ENCODE measurements at places on chromosomes 3 and 15.

DNA sequence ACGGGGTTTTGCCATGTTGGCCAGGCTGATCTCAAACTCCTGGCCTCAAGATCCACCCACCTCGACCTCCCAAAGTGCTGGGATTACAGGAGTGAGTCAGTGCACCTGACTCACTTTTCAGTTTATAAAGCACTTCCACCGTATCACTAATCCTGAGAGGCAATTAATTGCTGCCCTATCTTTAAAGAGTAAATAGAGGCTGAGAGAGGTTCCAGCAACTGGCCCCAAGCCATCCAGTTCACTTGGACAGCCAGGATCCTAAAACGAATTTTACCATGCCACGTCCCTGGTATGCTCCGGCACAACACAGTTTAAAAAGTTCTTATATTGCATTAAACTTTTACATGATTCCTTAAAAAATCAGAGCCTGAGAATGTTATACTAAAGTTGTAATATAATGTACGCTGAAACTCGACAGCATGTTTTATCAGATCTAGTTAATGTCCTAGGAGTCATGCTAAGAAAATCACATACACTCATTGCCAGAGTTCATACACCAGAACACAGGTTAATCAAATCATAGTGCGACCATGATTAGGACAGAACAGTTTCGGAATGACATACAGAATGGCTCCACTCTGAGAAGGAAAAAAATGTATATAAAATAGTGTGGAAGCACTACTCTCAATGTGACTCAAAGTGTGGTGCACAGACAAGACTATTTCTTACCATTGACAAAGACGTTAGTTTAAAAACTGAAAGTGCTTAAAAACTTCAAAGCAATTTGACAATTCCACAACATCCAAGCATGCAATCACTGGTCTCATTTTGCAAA is 125.4 kb downstream of the ULK4 start:
- DNase-seq, result no peak

DNA sequence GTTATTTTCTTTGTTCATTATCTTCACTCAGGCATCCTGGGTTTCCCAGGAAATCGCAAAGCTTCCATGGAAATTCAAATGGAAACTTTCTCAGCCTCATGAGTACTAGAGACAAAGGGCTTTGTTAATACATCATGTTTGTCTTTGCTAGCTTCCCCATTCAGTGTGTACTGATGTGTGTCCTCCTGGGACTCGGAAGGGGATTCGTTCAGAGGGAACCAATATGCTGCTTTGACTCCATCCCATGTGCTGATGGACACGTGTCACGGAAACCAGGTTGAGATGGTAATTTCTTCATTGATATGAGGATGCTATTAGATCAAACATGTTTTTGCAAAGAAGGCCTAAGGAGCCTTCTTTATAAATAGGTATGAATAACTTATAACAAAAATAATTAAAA is 87.0 kb upstream of the KCNAB1 start:
- no peak for DNase-seq

DNA sequence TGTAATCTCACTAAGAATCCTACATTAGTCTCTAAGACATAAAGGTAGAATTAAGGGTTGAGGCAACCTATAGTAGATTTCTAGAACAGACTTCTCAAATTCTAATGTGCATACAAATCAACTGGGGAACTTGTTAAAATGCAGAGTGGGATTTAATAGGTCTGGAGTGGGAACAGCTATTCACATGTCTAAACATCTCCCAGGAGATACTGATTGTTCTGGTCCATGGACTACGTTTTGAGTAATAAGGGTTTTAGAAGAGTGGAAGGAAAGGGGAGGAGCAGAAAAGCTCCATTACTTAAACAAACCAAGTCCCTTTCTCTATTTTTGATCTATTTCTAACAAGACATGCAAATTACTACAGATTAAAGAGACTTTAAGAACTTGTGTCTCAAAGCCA is 524.8 kb downstream of the TUSC7 start:
- DNase-seq, result no peak

DNA sequence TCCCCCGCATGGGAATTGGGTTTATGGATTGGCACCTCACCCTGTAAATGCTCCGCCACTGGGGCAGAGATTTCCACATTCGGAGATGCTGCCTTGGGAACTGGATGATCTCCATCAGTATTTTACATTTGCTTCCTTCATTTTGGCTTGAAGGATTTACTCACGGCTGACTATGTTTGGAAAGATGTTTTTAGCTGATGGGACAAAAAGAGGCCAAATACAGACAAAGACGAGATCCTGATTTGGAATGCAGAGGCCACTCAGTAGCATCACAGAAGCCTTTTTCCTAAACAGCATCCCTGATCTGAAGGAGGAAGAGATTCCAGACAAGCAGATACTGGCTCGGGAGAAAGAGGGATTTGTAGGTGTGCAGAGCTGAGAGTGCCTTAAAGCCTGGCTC is 76.9 kb downstream of the MESD start:
- DNase-seq, result no peak

DNA sequence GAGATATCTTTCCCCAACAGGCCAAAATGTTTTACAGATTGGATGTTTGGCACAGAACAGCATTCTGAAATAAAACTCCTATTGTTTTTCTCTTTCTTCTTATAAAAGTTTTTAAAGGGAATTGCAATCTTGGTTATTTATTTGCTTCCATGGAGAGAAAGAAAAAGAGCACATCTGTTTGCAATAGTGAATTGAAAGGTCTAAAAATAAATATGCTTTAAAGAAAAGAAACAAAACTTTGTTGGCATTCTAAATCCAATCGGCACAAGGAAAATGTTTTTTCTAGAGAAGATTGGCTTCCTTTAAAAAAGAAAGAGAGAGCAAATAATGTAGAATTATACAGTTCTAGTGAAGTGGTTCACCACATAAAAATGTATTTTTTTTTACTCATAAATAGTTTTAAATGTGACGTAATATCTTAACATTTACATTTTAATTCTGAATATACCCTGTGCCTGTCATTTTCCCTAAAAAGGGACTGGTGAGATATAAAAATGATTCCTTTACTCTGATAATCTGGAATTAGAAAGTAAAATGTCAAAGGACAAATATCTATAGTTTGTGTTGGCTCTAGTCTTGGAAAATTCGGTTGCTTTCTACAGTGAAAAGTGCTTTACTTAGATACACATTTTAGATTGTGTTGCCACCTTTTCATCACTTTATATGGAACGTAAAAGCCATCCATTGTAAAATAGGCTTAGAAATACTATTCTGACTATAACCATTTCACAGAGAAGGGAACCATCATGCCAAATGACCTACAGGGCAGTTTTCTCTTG is 257.4 kb upstream of the CBLB start:
- no peak for DNase-seq

GRCh38 chr3:127114337-127115070 is 78.4 kb upstream of the PRR23E start:
- DNase-seq, result no peak

GRCh38 chr15:91572110-91572509 is 281.4 kb upstream of the SLCO3A1 start:
- DNase-seq, result no peak

DNA sequence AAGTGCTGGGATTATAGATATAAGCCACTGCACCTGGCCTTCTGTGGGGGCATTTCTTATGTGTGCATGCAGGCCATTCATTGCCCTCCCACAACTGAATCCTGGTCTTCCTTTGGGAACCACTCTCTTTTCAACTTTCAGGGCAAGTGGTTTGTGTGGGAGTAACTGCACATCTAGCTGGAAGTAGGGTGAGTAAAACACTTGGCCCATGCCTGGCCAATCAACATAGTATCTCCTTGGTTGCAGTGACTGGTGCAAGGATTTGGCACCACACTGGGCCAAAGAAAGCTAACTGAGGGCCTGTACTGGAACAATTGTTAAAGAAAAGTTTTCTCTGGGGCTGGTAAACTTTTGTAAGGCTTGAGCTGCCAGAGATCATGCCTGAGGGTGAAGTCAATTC is 189.2 kb upstream of the FEZF2 start:
- DNase-seq, result no peak

DNA sequence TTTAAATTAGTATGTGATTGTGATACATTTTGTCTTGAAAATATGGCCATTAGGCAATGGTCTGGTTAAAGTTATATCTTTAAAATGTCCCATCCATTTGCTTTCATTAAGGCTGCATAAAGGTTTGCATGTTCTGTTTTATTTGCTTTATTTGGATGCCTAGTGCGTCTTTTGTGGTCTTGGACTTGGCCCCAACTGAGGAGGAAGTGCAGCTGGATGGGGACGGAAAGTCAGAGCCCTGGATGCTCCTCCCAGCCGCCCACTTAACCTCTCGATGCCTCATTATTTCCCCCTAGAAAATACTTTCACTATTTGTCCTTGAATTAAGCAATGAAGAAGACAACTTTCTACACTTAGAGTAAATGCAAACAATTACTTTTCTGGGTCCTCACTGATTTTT is 898.2 kb downstream of the MCTP2 start:
- peak; percentile 58 for DNase-seq

DNA sequence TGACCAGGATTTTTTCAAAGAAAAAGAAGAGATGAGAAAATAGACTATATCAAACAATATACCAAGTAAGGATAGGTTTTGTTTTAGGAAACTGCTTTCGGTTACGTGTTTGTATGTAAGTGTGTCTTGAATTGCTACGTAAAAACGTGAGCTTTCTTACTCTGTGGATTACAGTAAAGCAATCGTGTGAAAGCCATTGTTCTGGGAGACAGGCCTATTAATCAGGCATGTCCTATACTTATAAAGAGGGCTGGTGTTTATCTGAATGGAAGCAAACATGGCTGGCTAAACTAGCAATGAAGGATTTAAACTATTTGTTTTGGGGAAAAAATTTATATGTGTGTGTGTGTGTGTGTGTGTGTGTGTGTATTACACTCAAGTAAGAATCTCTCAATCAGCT is 2.6 kb downstream of the EHHADH start:
- no peak for DNase-seq

- DNase-seq, result no peak
Measured at GRCh38 chr3:67655364-67656121, 1.1 kb upstream of the SUCLG2 start.

DNA sequence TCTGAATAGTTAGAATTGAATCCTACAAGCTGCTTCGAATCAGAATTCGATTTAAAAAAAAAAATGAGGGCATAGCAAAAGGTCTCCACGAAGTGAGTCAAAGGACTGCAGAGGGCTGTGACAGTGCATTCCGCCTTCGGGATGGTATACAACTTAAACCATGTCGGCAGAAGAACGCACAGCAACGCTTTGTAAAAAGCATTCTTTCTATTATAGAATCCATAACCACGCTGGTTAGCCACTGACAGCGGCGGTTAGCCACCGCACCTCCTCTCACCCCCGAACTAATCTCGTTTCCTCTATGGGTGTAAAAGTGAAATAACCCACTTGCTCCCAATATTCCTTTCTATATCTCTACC is 664 bp upstream of the PIK3CA start:
- DNase-seq, result no peak

- peak; percentile 88 for DNase-seq
Measured at GRCh38 chr3:58051196-58051595, 43.0 kb downstream of the FLNB start.

DNA sequence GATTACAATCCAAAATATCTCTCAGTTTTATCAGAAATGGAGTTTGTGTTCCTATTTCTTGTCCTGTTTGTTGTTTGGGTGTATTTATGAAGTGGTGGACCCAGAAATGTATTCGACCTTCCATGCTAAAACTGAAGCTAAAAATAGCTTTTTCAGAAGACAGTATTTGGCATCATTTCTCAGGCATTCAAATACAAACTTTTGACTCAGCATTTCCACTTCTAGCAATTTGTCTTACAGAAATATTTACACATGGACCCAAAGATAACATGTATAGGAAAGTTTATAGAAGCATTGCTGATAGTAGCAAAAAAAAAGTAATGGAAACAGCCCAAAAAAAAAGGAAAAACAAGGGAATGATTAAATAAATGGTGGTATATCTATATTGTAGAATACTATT is 156.3 kb downstream of the HCN4 start:
- no peak for DNase-seq

GRCh38 chr3:154060238-154061000 is 60.8 kb upstream of the ARHGEF26 start:
- no peak for DNase-seq

- peak; percentile 100 for DNase-seq
Measured at GRCh38 chr15:62606376-62607113, 436.0 kb upstream of the TPM1 start.

Measured in HCEC 1CT (cell line).